Pericardium fibroblast (primary cell): ENCODE measurements at places on chromosomes 5 and 9. TPM values are rescaled to one million over a fixed set of nuclear protein-coding genes. Genes with fewer than 3 reads are reported as not detected.

Gene PAIP2
- total RNA-seq: 58.7 and 69.2 TPM in 2 replicates

Gene CBY3
- not detected in 2 replicates for total RNA-seq

Gene SLIT3
- total RNA-seq: 60.6 and 146 TPM in 2 replicates

Gene LMAN2
- total RNA-seq: 195 and 277 TPM in 2 replicates

Gene LRRC19
- total RNA-seq: not detected in 2 replicates

Gene RIC1
- total RNA-seq: 23.7 and 45.3 TPM in 2 replicates

Gene C5orf24
- 30.3 and 35.7 TPM in 2 replicates for total RNA-seq
